ENCODE measurements at places on chromosomes 5 and 9. TPM values are rescaled to one million over a fixed set of nuclear protein-coding genes. Genes with fewer than 3 reads are reported as not detected.

The SHISAL2B gene
- total RNA-seq, result not detected

DNA sequence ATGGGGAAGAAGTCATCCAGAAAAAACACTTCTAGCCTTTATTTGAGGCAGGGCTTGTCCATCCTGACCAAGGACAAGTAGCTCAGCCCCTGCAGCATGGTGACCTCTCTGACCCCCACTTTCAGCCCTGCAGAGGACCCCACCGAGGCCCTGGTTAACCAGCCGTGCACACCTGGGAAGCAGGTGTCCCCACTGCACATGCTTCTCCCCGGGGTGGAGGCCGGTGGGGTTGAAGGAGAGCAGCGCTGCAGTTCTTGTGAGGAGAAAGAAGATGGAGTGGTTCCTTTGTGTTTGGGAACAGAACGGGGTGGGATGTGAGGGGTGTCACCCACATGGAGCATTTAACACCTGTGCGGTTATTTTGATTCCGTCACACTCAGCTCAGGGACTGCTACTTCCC, 21.1 kb upstream of the ZBTB34 start:
- no peak overlapping the region for H3K4me3 ChIP-seq
- peaks cover 41% of the 10 kb centered on the region for H3K4me1 ChIP-seq
- H3K27me3 ChIP-seq, result no peaks in the 10 kb centered on the region
- no peak for DNase-seq
- peaks cover 33% of the 10 kb centered on the region for H3K36me3 ChIP-seq

- no peak overlapping the region for H3K27ac ChIP-seq
- peak overlapping the region; percentile 9 for H3K4me3 ChIP-seq
- peak; percentile 73 for DNase-seq
- peaks cover 14% of the 10 kb centered on the region for H3K4me1 ChIP-seq
- peaks cover 24% of the 10 kb centered on the region for H3K27me3 ChIP-seq
- no peaks in the 10 kb centered on the region for H3K36me3 ChIP-seq
Observed at GRCh38 chr9:126704892-126705766, 91.4 kb downstream of the LMX1B start.

GRCh38 chr9:123085916-123086315, 52.4 kb downstream of the GPR21 start:
- no peaks in the 10 kb centered on the region for H3K27me3 ChIP-seq
- H3K27ac ChIP-seq, result no peak overlapping the region
- no peaks in the 10 kb centered on the region for H3K4me1 ChIP-seq
- no peak overlapping the region for H3K4me3 ChIP-seq

- no peak for DNase-seq
- H3K27me3 ChIP-seq, result no peaks in the 10 kb centered on the region
- H3K4me1 ChIP-seq, result no peaks in the 10 kb centered on the region
- H3K4me3 ChIP-seq, result no peak overlapping the region
- H3K27ac ChIP-seq, result no peak overlapping the region
- no peaks in the 10 kb centered on the region for H3K36me3 ChIP-seq
Observed at GRCh38 chr5:135678640-135679268, 100.0 kb upstream of the CXCL14 start.

The SPATA31E1 gene
- total RNA-seq, result not detected

DNA sequence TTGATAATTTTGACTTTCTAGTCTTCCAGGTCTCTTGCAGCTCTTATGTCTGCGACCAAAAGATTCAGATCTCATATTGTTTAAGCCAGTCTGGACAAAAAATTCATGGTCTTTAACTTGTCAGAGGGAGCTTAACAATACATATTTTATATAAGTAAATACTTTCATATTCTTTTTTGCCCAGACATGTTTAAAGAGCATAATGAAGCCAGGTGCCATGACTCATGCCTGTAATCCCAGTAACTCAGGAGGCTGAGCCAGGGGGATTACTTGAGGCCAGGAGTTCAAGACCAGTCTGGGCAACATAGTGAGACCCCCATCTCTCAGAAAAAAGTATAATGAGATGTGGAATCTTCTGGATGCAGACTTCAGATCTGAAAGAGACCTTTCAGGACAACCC, 69.8 kb downstream of the JMY start:
- peaks cover 9% of the 10 kb centered on the region for H3K36me3 ChIP-seq
- no peak overlapping the region for H3K27ac ChIP-seq
- no peaks in the 10 kb centered on the region for H3K27me3 ChIP-seq

GRCh38 chr9:35827486-35827885, 1.0 kb downstream of the FAM221B start:
- peaks cover 18% of the 10 kb centered on the region for H3K4me1 ChIP-seq
- H3K27me3 ChIP-seq, result no peaks in the 10 kb centered on the region
- DNase-seq, result no peak
- H3K27ac ChIP-seq, result no peak overlapping the region
- H3K4me3 ChIP-seq, result peak overlapping the region; percentile 20

DNA sequence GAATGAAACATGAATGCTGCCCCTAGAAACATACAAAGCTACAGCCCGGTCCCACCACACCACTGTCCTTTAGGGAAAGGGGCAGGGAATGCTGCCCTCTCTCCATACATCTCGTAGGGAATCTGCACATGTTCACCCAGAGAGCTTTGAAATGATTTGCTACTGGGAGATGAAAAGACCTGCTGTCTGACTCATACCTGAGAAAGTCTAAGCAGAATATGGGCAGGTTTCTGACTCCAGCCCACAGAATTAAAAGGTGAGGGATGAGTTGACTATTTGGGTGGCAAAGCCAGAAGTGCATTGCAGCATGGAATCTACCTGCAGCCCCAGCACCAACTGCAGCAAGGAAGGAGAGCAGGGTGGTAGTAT, 297.9 kb downstream of the TLE1 start:
- H3K4me1 ChIP-seq, result no peaks in the 10 kb centered on the region
- no peaks in the 10 kb centered on the region for H3K36me3 ChIP-seq
- no peak overlapping the region for H3K27ac ChIP-seq

DNA sequence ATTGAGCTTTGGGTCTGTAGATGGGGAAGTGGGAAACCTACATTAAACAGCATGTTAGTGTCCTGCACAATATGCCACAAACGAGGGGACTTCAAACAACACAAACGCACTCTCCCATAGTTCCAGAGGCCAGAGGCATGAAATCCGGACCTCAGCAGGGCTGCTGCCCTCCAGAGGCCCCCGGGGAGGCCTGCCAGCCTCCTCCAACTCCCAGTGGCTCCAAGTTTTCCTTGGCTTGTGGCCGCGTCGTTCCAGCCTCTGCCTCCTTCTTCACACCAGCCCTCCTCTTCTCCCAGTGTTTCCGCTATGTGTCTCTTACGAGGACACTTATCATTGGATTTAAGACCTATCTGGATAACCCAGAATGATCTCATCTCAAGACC, 13.3 kb upstream of the COL5A1 start:
- no peak overlapping the region for H3K27ac ChIP-seq
- H3K27me3 ChIP-seq, result no peaks in the 10 kb centered on the region
- H3K4me1 ChIP-seq, result no peaks in the 10 kb centered on the region
- no peak overlapping the region for H3K4me3 ChIP-seq
- no peaks in the 10 kb centered on the region for H3K36me3 ChIP-seq

The SLC6A7 gene
- total RNA-seq, result not detected

The PCDHA1 gene
- total RNA-seq, result 0.07 TPM

The OBP2B gene
- total RNA-seq, result not detected

DNA sequence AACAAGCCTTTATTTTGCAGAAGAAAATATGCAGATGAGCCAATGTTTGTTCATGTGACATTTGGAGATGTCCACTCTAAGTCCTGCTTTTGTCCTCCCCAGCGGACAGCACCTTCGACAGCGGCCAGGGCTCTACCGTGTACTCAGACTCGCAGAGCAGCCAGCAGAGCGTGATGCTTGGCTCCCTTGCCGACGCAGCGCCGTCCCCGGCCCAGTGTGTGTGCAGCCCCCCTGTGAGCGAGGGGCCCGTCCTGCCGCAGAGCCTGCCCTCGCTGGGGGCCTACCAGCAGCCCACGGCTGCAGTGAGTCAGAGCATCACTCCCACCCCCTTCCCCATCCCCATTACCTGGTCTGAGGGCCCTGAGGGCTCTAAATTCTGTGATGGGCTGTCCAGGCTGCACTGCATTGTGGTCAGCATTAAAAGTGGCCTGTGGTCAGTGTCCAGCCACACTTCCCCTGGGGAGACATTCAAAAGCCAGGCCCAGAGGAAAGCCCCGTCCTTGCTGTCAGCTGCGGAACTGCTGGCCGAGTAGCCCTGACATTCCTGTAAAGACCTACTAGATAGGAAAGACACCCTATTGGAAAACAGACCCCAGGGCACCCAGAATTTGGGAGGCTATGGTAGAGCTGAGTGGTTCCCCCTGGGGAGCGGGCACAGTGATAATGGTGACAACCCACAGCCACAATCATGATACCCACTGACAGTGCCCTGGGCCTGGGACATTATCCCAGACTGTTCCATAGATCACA, 69.0 kb downstream of the WNK2 start:
- H3K4me1 ChIP-seq, result no peaks in the 10 kb centered on the region
- no peaks in the 10 kb centered on the region for H3K27me3 ChIP-seq
- no peak overlapping the region for H3K27ac ChIP-seq
- no peak overlapping the region for H3K4me3 ChIP-seq
- no peaks in the 10 kb centered on the region for H3K36me3 ChIP-seq

DNA sequence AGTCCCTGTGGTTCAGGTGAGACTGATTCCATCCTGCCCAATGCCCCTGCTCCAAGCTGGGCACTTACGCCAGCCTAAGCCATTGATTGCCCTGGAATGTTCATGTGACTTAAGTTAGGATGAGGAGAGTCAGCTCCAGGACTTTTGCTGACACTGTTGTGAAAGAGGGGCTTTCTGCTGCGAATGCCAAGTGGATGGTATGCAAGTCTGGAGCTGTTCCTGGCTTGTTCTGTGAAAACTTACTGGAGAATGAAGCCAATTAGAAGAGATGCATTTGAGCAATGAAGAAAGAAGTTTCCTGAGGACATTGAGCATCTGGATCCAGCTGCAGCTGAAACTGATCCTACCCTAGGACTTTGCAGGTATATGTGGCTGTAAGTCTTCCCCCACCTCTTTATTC, 61.2 kb upstream of the ZFR start:
- peaks cover 16% of the 10 kb centered on the region for H3K27me3 ChIP-seq
- H3K36me3 ChIP-seq, result no peaks in the 10 kb centered on the region
- H3K4me1 ChIP-seq, result peaks cover 16% of the 10 kb centered on the region
- no peak overlapping the region for H3K4me3 ChIP-seq
- no peak overlapping the region for H3K27ac ChIP-seq

The JAKMIP2 gene
- 4.1 TPM for total RNA-seq

The FBLL1 gene
- not detected for total RNA-seq

- H3K4me1 ChIP-seq, result peaks cover 16% of the 10 kb centered on the region
- no peaks in the 10 kb centered on the region for H3K27me3 ChIP-seq
- H3K27ac ChIP-seq, result no peak overlapping the region
- peaks cover 21% of the 10 kb centered on the region for H3K36me3 ChIP-seq
- H3K4me3 ChIP-seq, result no peak overlapping the region
Observed at GRCh38 chr5:139186752-139187326, 11.3 kb downstream of the SIL1 start.

- H3K4me3 ChIP-seq, result no peak overlapping the region
- H3K36me3 ChIP-seq, result no peaks in the 10 kb centered on the region
- no peak overlapping the region for H3K27ac ChIP-seq
- DNase-seq, result no peak
- H3K4me1 ChIP-seq, result peaks cover 7% of the 10 kb centered on the region
Observed at GRCh38 chr9:126088336-126088735, 238.3 kb upstream of the MVB12B start.

DNA sequence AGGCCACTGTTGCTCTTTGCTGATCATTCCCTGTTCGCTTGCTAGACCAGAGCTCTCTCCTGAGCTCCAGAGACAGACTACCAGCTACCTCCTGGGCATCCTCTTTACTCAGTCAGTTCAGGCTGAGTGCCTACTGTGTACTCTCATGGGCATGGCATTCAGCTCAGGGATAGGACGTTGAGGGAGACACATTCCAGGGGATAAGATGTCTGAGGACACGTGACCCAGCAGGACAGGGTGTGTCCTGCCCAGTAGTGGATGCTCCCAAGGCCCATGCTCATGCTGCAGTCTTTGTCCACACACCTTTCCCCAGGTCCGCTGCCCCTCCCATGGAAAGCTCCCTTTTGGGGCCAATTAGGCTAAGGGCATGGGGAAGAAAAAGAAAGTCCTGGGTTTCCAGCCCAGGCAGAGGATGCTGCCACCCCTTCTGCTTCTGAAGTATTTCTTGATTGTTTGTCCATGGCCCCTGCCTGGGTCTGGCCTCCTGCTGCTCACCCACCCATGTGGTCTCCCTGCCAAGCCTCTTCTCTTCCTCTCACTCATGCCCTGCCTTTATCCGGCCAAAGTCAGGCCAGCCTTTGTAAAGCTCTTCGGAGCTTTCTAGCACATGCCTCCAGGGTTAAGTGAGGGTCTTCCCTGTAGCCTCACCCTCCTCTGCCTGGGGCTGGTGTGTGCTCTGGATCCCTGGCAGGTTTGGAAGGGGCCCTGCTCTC, 60.5 kb upstream of the PITX1 start:
- no peak overlapping the region for H3K27ac ChIP-seq
- H3K36me3 ChIP-seq, result no peaks in the 10 kb centered on the region
- no peak overlapping the region for H3K4me3 ChIP-seq
- peaks cover 7% of the 10 kb centered on the region for H3K27me3 ChIP-seq
- no peak for DNase-seq

DNA sequence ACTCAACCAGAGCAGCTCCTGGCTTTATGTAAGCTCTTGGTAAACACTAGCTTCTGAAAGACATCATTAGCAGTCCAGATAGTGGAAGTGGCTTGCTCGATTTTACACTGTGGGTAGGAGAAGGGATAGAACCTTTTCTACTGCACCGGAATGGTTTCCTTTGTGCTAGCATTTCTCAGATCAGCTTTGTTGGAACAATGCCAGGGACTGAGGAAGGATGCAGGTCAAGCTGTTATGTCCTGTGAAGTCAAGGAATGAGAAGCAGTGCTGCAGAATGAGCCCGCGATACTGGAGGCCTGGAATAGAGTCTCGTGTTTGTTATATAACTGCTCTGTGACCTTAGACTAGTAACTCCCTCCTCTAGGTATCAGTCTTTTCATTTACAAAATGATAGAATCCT, 233.6 kb downstream of the GABRB2 start:
- no peaks in the 10 kb centered on the region for H3K36me3 ChIP-seq
- H3K4me1 ChIP-seq, result no peaks in the 10 kb centered on the region
- no peak overlapping the region for H3K27ac ChIP-seq

GRCh38 chr9:117073539-117074341, 341.1 kb downstream of the ASTN2 start:
- H3K27me3 ChIP-seq, result no peaks in the 10 kb centered on the region
- DNase-seq, result no peak
- H3K27ac ChIP-seq, result no peak overlapping the region
- no peak overlapping the region for H3K4me3 ChIP-seq
- no peaks in the 10 kb centered on the region for H3K4me1 ChIP-seq

GRCh38 chr5:90399251-90399650, 10.3 kb downstream of the CETN3 start:
- peaks cover 7% of the 10 kb centered on the region for H3K4me1 ChIP-seq
- no peak for DNase-seq
- no peak overlapping the region for H3K4me3 ChIP-seq
- H3K36me3 ChIP-seq, result peaks cover 25% of the 10 kb centered on the region

The RPL35 gene
- 1,671 TPM for total RNA-seq

GRCh38 chr5:154647761-154648145, 107.4 kb upstream of the LARP1 start:
- peak overlapping the region; percentile 71 for H3K4me3 ChIP-seq
- no peaks in the 10 kb centered on the region for H3K36me3 ChIP-seq
- peaks cover 34% of the 10 kb centered on the region for H3K27me3 ChIP-seq

- H3K4me1 ChIP-seq, result no peaks in the 10 kb centered on the region
- no peak overlapping the region for H3K4me3 ChIP-seq
- no peaks in the 10 kb centered on the region for H3K36me3 ChIP-seq
- H3K27ac ChIP-seq, result no peak overlapping the region
- no peak for DNase-seq
Observed at GRCh38 chr5:3181671-3182070, 414.0 kb upstream of the IRX1 start.

The EPB41L4A gene
- 0.34 TPM for total RNA-seq
